Renal cortex interstitium (tissue), 15 donors: ENCODE measurements at places on chromosomes 4 and X. TPM values are rescaled to one million over a fixed set of nuclear protein-coding genes. Genes with fewer than 3 reads are reported as not detected.

GRCh38 chr4:69731241-69731640, 29.2 kb downstream of the SULT1B1 start:
- no peak for DNase-seq

GRCh38 chr4:89572224-89572858, 264.6 kb downstream of the SNCA start:
- peak; percentile 61 for DNase-seq

DNA sequence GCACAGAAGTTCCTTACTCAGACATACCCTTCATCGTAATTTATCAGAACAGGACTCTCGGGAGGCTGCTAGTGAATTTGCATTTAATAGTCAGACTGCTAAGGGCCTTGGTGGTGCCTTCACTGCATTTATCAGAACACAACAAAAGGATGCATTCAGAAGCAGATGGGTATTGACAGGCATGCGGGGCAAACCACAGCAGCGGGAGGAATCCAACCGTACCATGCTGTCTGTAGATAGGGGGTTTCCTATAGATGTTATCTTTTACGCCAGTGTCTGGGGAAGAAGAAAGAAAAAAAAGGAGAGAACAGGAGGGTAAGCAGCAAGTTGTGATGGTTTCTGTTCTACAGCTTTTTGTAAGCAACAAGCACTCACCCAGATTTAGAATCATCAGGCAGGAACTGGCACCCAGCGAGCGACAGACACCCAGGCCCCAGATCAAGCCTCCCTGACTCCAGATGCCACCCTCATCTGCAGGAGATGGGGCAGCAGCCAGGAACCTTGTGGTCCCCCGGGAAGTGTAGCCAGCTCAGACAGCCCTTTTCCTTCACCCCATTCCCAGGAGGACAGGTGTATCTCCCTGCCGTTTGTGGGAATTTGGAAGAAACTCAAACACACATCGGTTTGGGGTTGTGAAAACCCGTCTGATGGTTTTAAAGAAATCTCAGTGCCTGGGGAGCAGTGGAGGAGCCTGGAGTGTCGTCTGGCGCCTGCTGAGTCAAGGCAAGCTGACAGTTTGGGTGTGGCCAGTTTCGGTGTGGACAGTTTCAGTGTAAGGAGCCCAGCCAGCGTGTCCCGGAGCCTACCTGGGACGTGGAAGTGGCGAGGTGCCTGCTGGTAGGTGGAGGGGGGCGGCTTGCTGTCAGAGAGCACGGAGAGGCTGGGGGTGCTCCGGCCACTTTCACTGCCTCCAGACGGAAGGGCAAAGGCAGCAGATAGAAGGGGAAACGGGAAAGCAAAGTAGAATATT, 80.0 kb upstream of the AFAP1 start:
- no peak for DNase-seq

DNA sequence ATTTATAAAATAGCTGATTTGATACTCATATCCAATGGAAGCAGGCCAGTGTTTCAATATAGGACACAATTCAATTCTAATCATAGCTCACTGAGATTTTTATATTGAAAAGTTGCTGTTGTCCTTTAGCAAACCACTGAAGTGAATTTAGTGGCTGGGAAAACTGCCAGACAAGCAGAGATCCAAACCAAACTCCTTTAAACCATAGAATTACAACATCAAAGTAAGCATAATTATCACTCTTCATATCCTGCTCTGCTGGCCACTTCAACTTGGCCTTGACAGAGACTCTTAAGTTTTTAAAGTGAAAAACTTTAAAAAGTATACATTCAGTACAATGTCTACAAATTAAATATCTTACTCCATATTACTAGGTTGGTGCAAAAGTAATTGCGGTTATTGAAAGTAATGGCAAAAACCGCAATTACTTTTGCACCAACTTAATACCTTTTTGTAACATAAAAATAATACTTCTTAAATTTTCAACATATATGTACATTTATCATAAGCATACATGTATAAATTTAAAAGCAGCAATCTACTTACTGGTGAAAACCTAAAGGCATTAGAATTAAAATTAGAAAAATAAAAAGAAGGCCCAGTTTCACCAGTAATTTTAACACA, 433.0 kb downstream of the PCDH10 start:
- no peak for DNase-seq

GRCh38 chr4:23305026-23305425, 584.8 kb downstream of the PPARGC1A start:
- no peak for DNase-seq

- no peak for DNase-seq
Measured at GRCh38 chr4:149836546-149836945, 20.9 kb upstream of the IQCM start.

The TBX22 gene
- polyA plus RNA-seq, result 3.4 TPM

DNA sequence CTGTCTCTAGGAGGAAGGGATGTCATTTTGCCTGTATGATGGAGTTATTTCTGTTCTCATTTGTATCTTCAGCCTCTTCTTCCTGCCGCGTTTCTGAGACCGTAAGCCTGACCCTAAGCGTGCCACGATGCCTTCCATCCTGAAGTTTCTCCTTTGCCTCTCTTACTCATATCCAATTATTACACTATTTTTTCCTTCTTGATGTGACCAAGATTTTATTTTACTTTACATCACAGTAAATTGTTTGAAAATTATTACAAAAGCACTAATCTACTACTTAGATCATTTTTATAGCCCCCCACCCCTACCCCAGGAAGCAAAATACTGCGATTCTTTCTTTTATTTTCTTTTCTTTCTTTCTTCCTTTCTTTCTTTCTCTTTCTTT, 95.0 kb downstream of the RAPGEF2 start:
- no peak for DNase-seq
